ENCODE measurements at places on chromosomes 3 and 15.

DNA sequence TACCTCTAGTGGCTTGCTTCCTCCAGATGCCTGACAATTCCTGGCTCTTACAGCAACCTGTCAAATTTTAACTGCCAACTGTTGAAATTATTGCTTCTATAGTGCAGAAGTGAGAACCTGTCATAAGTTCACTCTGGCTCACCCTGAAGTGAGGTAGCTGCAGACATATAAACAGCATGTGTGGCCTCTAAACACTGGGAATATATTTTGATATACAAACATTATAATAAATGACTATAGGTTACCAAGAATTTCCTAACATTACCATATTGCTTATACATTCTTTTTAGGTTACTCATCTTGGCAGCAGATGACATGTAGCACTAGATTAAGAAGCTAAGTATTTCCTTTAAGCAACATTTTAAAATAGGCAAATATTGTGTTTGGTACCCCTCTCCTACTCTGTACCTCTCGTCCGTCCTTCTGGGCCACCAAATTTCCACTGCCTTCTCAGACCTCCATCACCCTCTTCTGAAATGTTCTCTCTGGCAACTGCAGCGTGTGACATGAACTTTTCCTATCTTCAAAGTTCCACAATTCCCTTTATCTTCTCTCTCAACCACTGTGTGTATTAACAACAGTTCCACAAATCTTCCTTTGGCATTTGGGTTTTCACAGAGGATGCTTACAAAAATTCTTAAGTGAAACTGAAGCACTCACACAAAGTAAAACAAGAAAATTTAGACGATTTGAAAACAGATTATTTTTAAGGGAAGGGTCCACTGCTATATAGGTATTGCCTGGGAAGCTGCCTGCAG, 15.3 kb upstream of the XXYLT1 start:
- peak; percentile 56 for DNase-seq

- DNase-seq = no peak
Measured at GRCh38 chr3:146249921-146250320, 984 bp downstream of the PLSCR4 start.

DNA sequence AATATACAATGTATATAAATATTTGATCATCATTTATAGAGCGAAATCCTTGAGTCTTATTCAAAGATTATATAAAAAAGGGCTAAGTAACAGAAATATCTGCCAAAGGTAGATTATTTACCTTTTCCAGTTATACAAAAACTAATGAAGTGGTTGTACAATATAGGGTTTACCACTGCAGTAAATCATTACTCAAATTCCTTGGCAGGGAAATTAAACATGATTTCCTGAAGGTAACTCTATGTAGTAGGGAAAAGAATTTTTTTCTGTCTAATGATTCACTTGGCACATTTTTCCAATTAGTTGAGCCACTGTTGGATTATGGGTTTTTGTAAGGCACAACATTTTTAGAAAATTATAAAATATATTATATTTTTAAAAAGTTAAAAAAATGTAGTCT, 129.6 kb downstream of the NR2F2 start:
- DNase-seq = no peak

- no peak for DNase-seq
Measured at GRCh38 chr3:101311676-101312075, 8.7 kb downstream of the IMPG2 start.

- DNase-seq = no peak
Measured at GRCh38 chr3:155602307-155602706, 142.6 kb downstream of the PLCH1 start.

- DNase-seq = no peak
Measured at GRCh38 chr3:23330568-23330967, 127.4 kb downstream of the UBE2E2 start.

GRCh38 chr3:119034256-119035013, at the start of gene IGSF11:
Gene IGSF11, minus strand, starts transcription at chr3:119034846. Its CDS starts 264 bp downstream, at chr3:119034582.
- DNase-seq = peak; percentile 50

GRCh38 chr3:50515565-50516439, 12.4 kb upstream of the CACNA2D2 start:
- peak; percentile 42 for DNase-seq

DNA sequence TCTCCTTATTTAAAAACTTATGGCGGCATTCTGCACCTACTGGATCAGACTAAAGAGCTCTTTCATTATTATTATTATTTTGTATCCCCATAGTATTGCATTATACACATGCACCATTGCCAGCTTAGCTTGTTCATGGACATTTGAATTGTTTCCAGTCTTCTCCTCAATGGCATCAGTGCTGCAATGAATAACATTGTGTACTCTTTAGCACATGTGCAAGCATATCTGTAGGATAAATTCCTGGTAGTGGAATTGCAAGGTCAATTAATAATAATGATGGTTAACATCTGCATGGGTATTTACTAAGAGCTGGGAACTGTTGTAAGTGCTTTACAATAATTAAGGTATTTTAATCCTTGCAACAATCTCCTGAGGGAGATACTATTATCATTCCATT, 52.0 kb downstream of the AMOTL2 start:
- no peak for DNase-seq

DNA sequence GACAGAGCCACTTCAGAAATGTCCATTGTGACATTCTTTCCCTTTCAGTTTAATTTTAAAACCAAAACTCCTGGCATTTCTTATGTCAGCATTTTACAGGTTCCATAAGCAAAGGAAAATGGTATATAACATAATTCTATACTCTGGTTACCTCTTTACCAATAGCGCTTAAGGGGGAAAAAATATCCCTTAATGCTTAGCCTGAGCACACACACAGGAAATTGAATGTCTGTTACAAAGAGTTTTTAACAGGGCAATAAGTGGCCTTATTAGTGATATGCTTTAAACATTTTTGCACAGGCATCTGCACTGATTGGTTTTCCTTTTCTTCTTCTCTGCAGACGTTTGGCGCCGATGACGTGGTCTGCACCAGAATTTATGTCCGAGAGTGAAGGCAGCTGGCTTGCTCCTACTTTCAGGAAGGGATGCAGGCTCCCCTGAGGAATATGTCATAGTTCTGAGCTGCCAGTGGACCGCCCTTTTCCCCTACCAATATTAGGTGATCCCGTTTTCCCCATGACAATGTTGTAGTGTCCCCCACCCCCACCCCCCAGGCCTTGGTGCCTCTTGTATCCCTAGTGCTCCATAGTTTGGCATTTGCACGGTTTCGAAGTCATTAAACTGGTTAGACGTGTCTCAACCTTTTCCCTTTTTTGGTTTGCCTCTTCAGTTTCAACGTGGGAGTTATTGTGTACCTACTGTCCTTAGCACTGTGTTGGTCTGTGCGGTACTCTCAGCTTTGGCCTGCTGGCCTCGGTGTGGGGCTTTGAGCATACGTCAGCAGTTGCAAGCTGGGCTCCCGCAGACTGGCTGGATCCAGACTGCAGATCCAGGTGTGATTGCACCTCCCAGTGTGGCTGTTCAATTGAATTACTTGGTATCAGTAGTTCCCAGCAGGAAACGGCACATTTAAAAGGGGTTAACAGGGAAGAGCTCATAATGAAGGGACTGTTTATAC, 7.7 kb downstream of the CRABP1 start:
- DNase-seq = peak; percentile 49

- DNase-seq = peak; percentile 98
Measured at GRCh38 chr15:73994413-73994883, at the start of gene PML. Gene PML, plus strand, starts transcription at chr15:73994716. Its CDS starts 97 bp downstream, at chr15:73994813.

GRCh38 chr3:129940086-129940485, 34.4 kb upstream of the TRH start:
- no peak for DNase-seq

DNA sequence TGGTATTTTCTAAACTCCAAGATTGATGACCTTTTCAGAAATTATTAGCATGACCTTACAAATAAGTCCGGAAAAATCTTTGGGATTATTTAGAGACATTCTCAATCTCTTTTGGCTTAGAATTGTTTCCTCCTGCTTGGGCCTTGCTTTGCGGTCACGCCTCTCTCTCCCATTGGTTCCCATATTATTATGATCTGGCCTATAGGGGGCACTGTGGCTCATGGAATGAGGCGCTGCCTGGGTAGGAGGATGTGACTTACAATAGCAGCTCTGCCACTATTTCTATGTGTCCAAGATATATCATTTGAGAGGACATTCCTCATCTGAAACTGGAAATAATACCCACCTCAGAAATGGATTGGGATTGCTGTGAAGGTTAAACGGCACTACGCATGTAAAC, 464.9 kb downstream of the MFSD1 start:
- no peak for DNase-seq

DNA sequence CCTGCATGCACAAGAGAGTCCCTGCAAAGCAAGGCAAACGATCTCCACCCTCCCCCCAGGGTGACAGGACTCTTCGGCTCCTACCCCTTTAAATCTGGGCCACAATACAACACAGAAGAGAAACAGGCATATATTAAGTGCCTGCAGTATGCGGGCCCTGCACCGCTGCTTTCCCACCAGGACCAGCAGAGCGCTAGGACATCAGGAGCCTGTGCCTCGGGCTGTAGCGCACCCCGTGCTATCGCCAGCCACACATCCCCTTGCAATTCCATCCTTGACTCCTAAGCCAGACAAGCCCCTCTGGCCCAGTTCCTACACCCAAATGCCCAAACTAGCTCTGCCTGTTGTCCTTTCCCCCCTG, 4.1 kb downstream of the GALNT15 start:
- DNase-seq = no peak

DNA sequence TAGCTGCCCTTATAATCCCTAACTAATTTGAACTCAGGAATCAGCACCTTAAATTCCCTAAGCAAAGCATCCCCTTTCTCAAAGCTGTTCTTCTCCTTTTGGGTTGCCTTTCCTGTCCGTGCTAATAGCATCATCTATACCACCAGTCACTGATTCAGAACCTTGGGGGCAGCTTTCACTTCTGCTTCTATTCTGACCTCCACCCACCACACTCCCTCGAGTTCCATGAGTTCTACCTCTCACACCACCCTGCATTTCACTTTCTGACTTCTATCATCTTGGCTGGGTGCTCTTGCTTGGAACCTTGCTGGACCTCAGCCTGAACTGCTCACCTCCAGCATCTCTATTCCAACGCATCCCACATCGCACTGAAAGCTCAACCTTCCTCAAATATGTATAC, 55.4 kb upstream of the KCNMB2 start:
- DNase-seq = no peak

- DNase-seq = no peak
Measured at GRCh38 chr3:173096140-173096539, 44.9 kb downstream of the SPATA16 start.

DNA sequence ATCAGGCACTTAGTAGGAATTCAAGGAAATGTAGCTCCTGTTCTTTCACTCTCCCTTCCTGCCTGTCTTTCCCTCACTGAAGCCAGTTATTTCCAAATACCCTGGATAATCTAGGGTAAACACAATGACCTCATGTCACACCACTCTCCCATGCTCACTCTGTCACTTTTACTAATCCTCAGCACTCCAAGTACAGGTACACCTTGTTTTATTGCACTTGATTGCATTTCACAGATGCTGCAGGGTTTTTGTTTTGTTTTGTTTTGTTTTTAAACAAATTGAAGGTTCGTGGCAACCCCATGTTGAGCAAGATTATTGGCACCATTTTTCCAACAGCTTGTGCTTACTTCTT, 40.8 kb downstream of the PPM1L start:
- DNase-seq = no peak

DNA sequence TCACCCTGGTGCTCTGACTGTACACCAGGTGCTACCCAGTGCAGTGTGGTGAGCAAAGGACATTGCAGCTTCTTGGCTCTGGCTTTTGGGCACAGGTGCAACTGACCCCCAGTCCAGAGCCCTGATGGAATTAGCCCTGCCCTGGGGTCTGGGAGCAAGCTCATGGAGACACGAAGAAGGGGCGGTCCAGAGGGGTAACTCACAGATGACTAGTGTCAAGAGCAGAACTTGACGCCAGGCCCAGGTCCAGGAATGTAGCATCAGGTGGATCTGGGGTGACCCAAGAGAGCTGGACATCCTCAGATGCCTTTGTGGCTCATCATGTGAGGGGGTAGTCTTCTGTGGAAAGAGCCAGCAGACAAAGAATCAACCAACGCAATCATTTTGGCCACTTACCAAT, 88.9 kb downstream of the ASB7 start:
- no peak for DNase-seq

DNA sequence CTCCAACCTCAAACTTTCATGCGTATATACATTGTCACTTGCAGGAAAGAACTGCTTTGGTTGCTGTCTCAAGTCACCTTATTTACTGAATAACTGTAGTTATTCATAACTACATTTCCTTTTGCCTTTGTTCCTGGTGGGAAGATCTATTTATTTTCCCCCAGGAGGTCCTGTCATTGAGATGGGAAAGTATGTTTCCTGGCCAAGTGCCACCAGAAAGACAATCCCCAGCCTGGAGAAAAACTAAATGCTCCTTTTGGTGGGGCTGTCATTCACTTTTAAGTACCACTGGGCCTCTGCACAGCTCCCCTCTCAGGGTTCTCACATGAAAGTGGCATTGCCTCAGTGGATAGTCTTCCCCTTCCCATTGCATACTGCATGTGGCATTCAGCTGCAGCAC, 59.8 kb downstream of the LRRC3B start:
- DNase-seq = no peak

GRCh38 chr3:46462511-46462910, 2.2 kb downstream of the LTF start:
- no peak for DNase-seq

DNA sequence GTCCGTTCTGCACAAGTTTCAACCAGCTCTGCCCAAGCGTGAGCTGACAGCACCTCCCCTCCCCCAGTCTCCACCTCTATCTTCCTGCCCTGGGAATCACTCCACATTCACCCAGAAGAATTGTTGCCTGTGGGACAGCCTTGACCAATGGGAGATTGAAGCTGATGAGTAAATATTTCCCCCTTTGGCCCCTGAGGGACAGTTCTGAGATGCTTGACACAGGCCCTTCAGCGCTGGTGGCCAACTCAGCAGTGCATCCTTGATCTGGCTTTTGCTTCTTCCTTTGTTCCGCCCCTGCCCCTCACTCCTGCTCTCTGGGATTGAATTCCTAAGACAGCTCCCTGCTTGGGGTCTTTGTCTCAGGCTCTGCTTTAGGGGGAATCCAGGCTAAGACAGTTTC, 13.1 kb upstream of the SKIC8 start:
- DNase-seq = no peak

- peak; percentile 80 for DNase-seq
Measured at GRCh38 chr3:72818905-72819304, 29.3 kb downstream of the SHQ1 start.

GRCh38 chr3:143811602-143812001, 36.7 kb downstream of the SLC9A9 start:
- no peak for DNase-seq

- DNase-seq = no peak
Measured at GRCh38 chr3:193148688-193149473, 92.1 kb upstream of the PLAAT1 start.

DNA sequence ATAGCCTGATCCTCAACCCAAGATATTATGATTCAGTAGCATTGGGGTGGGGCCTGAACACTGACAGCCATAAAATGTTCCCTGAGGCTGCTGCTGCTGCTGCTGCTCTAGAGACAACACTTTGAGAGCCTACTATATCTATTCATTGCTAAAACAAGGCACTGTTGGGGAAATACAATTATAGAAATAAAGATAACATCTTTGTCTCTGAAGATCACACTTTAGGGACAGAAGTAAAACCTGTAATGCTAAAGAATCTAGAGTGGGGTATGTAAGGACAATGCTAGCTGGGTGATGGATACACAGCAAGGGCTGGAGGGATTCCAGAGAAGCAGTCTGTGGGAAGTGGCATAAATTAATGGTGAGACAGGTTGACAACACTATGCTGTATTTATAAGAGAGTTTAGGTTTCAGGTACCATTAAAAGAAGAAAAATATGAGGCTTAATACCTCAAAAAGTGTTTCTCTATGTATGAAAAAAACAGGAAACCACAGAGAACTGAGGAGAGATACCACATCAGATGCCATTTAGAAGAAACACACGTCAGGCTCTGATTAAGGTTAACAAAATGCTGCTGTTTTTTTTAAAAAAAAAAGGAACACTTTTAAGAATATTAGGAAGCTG, 115.9 kb downstream of the CBLB start:
- peak; percentile 23 for DNase-seq
